Anterior cingulate cortex (tissue), 58 donors: ENCODE measurements at places on chromosomes 11 and 22.

- DNase-seq: no peak
These were observed 6.1 kb upstream of the P2RY6 start for GRCh38 chr11:73265853-73266645.

GRCh38 chr11:12248330-12248729 is 129.0 kb upstream of the PARVA start:
- peak; percentile 69 for DNase-seq

GRCh38 chr11:61541598-61541997 is 33.0 kb downstream of the LRRC10B start:
- no peak for DNase-seq

- no peak for DNase-seq
These were observed 22.8 kb downstream of the CTTN start for GRCh38 chr11:70421123-70421522.

DNA sequence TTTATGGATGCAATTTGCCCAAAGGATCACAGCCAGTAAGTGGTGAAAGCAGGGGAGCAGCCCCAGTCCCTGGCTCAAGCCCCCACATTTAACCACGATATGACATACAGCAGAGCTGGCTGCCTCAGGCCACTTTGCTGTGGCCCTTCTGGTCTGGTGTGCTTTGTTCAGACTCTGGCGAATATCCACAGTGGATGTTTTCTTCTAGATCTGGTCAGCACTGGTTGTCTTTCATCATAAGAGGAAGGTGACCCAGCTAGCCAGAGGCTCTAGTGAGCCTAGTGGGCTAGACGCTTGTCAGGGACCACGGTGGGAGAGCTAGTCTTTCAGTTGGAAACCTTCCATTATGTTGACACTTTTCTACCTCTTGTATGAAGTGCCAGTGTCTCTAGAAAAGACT is 42.5 kb downstream of the DGCR2 start:
- no peak for DNase-seq

GRCh38 chr22:17266251-17266971 is 47.2 kb upstream of the ADA2 start:
- no peak for DNase-seq

GRCh38 chr11:92595052-92595451 is 370.4 kb downstream of the FAT3 start:
- no peak for DNase-seq

- no peak for DNase-seq
These were observed 26.9 kb upstream of the APOBEC3A start for GRCh38 chr22:38930512-38930911.

GRCh38 chr11:96191752-96192151 is 151.2 kb downstream of the MAML2 start:
- no peak for DNase-seq

DNA sequence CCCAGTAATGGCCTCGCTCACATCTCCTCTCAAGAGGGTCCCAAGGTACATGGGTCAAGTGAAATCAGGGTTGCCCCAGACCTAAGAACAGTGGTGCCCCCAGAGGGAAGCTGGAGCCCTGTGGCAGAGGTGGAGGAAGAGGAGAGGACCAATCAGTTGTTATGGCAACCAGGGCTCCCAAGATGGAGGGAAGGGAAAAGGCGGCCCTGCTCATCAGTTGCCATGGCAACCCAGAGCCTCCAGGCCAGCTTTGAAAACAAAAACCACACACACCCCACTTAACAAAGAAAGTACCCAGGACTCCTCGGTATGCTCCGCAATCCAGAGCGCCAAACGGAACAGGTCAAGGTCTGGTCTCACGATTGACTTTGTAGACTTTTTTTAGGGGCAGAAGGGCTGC is 53.5 kb upstream of the SLC35C1 start:
- no peak for DNase-seq

DNA sequence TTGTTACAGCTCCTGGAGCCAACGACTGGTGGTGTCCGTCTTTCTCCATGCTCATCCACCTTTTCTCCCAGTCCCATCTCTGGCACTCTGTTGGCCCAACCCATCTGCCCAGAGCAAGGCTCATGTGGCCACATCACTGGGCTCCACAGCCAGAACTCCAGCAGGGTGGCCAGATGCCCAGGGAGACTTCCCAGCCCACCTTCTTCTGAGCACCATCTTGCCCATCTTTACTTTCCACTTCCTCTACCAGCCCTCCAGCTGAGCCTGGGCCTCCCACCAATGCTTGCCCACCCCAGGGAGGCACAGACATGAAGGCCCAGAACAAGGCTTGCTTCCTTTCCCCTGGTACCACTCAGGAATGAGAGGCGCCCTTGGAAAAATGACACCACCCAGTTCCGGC is 116.8 kb downstream of the BUD13 start:
- no peak for DNase-seq

GRCh38 chr22:49305214-49305965 is 522.3 kb downstream of the BRD1 start:
- peak; percentile 42 for DNase-seq

GRCh38 chr22:28029956-28030355 is 110.9 kb upstream of the PITPNB start:
- DNase-seq: no peak

GRCh38 chr11:77806993-77807392 is 13.5 kb downstream of the RSF1 start:
- DNase-seq: no peak

GRCh38 chr11:77197626-77198320 is 69.7 kb downstream of the MYO7A start:
- DNase-seq: no peak

- DNase-seq: peak; percentile 9
These were observed 29.2 kb downstream of the ALG12 start for GRCh38 chr22:49889071-49889470.

GRCh38 chr11:77590194-77590782 is 535 bp downstream of the AQP11 start:
- peak; percentile 50 for DNase-seq
